Ovary (tissue), 10 donors: ENCODE measurements at places on chromosomes 5 and 9. TPM values are rescaled to one million over a fixed set of nuclear protein-coding genes. Genes with fewer than 3 reads are reported as not detected.

- no peaks in the 10 kb centered on the region for H3K4me1 ChIP-seq
- no peak overlapping the region for H3K27ac ChIP-seq
- no peak overlapping the region for H3K4me3 ChIP-seq
- DNase-seq, result no peak
- no peaks in the 10 kb centered on the region for H3K27me3 ChIP-seq
Measured at GRCh38 chr9:78994471-78994870, 577.3 kb upstream of the TLE4 start.

Gene ALDH7A1
- total RNA-seq, result 28.3 TPM

Gene RC3H2
- 40.9 TPM for total RNA-seq

Gene SV2C
- total RNA-seq, result 1.3 TPM

Gene AJM1
- total RNA-seq, result 2.0 TPM

GRCh38 chr9:32738501-32739172, 44.7 kb upstream of the TMEM215 start:
- no peaks in the 10 kb centered on the region for H3K27me3 ChIP-seq
- H3K36me3 ChIP-seq, result no peaks in the 10 kb centered on the region
- no peak overlapping the region for H3K27ac ChIP-seq

GRCh38 chr5:50710838-50711237, 44.4 kb downstream of the PARP8 start:
- H3K4me3 ChIP-seq, result no peak overlapping the region
- no peak overlapping the region for H3K27ac ChIP-seq
- no peak for DNase-seq
- H3K4me1 ChIP-seq, result no peaks in the 10 kb centered on the region

- H3K36me3 ChIP-seq, result no peaks in the 10 kb centered on the region
- no peak overlapping the region for H3K27ac ChIP-seq
- H3K4me3 ChIP-seq, result no peak overlapping the region
- no peaks in the 10 kb centered on the region for H3K4me1 ChIP-seq
Measured at GRCh38 chr5:53237876-53238275, 128.3 kb upstream of the MOCS2 start.

Gene IL3
- not detected for total RNA-seq

DNA sequence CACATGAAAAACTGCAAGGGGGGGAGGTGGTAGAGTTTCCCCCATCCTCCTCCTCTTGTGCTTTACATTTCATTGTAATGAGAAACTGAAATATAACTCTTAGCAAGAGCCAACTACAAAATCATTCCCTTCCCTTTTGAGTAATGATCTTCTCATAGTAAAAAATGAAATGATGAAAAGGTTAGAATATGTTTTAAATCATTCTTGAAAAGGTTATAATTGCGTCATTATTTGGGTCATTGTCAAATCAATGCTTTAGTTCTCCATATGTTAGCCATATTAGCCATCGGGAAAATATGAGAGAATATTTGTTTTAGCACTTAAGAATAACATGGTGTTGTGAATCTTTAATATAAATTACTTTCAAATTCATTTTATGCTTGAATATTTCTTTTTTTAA, 1185.0 kb upstream of the CDH18 start:
- H3K36me3 ChIP-seq, result no peaks in the 10 kb centered on the region
- H3K27ac ChIP-seq, result no peak overlapping the region
- no peaks in the 10 kb centered on the region for H3K4me1 ChIP-seq
- no peak for DNase-seq

Gene MACIR
- 4.1 TPM for total RNA-seq

Gene DMRT3
- not detected for total RNA-seq

Gene CD14
- total RNA-seq, result 29.4 TPM

Gene MEIKIN
- not detected for total RNA-seq

GRCh38 chr9:93143830-93144530, 9.9 kb upstream of the NINJ1 start:
- H3K4me3 ChIP-seq, result no peak overlapping the region
- no peaks in the 10 kb centered on the region for H3K27me3 ChIP-seq
- H3K36me3 ChIP-seq, result no peaks in the 10 kb centered on the region
- DNase-seq, result no peak
- H3K27ac ChIP-seq, result no peak overlapping the region

DNA sequence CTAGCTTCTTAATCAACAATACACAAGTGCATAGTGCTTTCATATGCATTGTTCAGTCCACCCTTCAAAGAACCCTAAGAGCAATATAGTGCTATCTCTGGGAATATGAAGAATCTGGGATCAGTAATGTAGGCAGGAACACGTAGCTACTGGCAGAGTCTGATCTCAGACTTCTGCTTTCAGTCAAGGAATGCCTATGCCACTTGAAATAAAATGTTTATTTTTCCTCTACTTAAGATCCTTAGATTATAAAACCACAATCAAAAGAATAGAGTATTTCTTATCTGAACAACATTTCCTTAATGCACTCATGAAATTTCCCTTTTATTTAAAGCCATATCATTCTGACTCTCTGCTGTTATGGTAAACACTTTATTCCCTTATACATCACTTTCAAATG, 1407.8 kb upstream of the C9orf72 start:
- no peak for DNase-seq
- no peaks in the 10 kb centered on the region for H3K4me1 ChIP-seq
- no peak overlapping the region for H3K4me3 ChIP-seq
- no peak overlapping the region for H3K27ac ChIP-seq

- H3K27ac ChIP-seq, result no peak overlapping the region
- DNase-seq, result no peak
- H3K36me3 ChIP-seq, result no peaks in the 10 kb centered on the region
- no peaks in the 10 kb centered on the region for H3K4me1 ChIP-seq
- no peak overlapping the region for H3K4me3 ChIP-seq
Measured at GRCh38 chr5:10509575-10509974, 54.3 kb upstream of the ANKRD33B start.

DNA sequence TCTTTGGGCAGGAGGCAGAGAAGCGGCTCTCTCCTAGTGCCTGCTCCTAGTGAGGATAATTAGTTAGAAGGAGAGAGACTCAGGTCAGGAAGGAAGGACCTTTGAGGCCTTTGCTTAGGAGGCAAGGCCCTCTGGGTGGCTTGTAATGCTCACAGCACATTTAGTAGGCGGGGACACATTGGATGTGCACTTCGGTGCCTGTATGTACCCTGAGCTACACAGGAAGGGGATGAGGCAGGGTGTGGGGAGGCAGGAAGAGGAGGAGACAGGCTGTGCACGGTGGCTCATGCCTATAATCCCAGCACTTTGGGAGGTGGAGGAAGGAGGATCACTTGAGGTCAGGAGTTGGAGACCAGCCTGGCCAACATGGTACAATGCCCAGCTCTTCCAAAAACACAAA, 7.2 kb upstream of the LCN2 start:
- H3K36me3 ChIP-seq, result no peaks in the 10 kb centered on the region
- no peak overlapping the region for H3K4me3 ChIP-seq
- no peaks in the 10 kb centered on the region for H3K27me3 ChIP-seq
- DNase-seq, result no peak
- no peak overlapping the region for H3K27ac ChIP-seq

- H3K36me3 ChIP-seq, result no peaks in the 10 kb centered on the region
- no peak overlapping the region for H3K4me3 ChIP-seq
- H3K27me3 ChIP-seq, result no peaks in the 10 kb centered on the region
- no peaks in the 10 kb centered on the region for H3K4me1 ChIP-seq
- no peak overlapping the region for H3K27ac ChIP-seq
Measured at GRCh38 chr5:53817183-53817582, 256.7 kb downstream of the NDUFS4 start.

Gene PCDHGC3
- 85.3 TPM for total RNA-seq

Gene BTNL8
- 0.24 TPM for total RNA-seq

Gene ARHGAP26
- total RNA-seq, result 21.8 TPM

Gene NME5
- total RNA-seq, result 3.6 TPM

DNA sequence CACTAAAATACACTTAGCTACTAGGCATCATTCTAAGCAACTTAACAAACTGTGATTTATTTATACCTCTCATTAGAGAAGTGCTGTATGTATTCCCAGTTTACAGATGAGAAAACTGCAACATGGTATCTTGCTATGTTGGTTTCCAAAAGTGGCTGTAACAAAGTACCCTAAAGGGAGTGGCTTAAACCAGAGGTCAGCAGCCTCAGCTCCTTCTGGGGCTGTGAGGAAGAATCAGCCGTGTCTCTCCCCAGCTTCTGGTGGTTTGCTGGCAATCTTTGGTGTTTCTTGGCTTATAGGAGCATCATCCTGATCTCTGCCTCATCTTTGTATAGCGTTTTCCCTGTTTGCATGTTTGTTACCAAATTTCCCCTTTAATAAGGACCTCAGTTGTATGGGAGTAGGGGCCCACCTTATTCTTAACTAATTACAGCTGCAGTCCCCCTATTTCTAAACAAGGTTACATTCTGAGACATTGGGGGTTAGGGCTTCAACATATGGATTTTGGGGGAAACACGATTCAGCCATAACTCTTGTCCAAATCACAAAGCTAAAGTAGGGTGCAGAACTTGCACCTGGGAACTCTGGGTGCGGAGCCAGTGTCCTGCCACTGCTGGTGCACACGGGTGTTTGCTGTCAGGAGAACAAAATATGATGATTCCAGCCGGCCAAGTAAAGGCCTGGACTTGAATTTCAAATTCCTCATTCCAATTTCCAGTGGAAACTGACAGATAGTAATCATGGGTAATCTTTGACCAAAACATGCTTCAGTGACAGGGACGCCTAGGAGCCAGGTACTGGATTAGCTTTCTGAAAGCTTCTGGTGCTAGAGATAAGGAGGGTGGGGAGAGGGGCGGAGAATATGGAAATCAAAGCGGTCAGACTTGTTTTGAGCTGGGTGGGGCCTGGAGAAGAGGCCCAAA, 43.3 kb downstream of the RAI14 start:
- no peak for DNase-seq
- H3K4me1 ChIP-seq, result peaks cover 3% of the 10 kb centered on the region
- no peak overlapping the region for H3K27ac ChIP-seq
- no peaks in the 10 kb centered on the region for H3K27me3 ChIP-seq

GRCh38 chr5:11878814-11879213, 25.4 kb downstream of the CTNND2 start:
- H3K4me1 ChIP-seq, result no peaks in the 10 kb centered on the region
- no peaks in the 10 kb centered on the region for H3K27me3 ChIP-seq
- DNase-seq, result no peak
- H3K4me3 ChIP-seq, result no peak overlapping the region
- no peaks in the 10 kb centered on the region for H3K36me3 ChIP-seq
- H3K27ac ChIP-seq, result no peak overlapping the region

- no peaks in the 10 kb centered on the region for H3K36me3 ChIP-seq
- no peak overlapping the region for H3K27ac ChIP-seq
- no peaks in the 10 kb centered on the region for H3K27me3 ChIP-seq
- no peak overlapping the region for H3K4me3 ChIP-seq
Measured at GRCh38 chr5:4295663-4296339, 700.2 kb downstream of the IRX1 start.

GRCh38 chr9:133771486-133772482, 33.6 kb upstream of the SARDH start:
- no peaks in the 10 kb centered on the region for H3K36me3 ChIP-seq
- DNase-seq, result peak; percentile 6
- H3K27ac ChIP-seq, result no peak overlapping the region
- no peak overlapping the region for H3K4me3 ChIP-seq

DNA sequence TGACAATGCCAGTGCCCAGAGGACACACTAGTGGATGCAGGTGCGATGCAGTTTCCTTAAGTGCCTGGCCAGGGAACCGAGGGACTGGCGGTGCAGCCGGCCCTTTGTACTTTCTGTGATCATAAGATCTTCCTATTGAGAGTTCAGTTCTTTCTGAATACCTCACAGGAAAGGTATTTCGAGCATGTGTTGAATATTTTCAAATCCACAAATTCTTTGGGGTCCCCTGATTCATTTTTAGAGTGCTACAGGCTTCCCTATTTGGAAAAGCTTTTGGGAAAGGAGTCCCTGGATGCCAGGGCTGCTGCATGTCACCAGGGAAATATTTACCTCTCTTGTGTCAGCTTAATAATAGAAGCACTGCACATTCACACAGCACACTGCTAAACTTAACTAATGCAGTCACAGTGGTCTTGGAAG, 281.5 kb downstream of the GADD45G start:
- no peak overlapping the region for H3K4me3 ChIP-seq
- no peaks in the 10 kb centered on the region for H3K27me3 ChIP-seq
- no peak for DNase-seq
- H3K27ac ChIP-seq, result no peak overlapping the region
- H3K36me3 ChIP-seq, result no peaks in the 10 kb centered on the region
